ENCODE measurements at places on chromosomes 4 and X.

DNA sequence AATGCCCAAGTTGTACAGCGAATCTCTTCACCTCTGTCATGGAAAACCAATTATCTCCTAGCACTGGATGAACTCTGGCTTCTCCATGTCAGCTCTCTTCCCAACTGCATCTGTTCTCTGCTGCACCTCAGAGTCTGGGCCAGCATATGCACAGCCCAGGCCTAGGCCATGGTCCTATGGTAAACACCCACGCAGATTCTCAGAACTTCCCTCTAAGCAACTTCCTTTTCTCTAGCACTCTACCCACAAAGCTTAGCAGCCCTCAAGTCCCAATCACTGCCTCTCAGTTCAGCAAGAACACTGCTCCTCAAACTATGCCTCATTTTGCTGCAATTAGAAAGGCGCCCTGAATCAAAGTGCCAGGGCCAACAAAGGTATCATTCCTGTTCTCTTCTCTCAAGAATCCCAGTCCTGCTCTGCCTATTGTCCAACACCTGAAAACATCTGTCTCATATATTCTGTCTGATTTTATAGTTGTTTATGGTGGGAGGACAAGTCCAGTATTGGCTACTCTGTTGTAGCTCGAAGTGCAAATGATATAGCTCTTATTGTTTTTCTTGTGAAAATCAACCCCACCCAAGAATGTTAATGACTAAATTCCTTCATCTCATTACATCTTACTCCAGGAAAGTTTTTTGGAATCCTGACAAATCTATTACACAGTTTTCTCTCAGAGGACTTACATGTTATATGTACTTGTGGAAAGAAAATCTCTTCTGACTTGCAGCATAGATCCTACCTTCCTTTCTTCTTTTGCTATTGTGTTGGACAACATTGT is 85.4 kb downstream of the DCHS2 start:
- DNase-seq: no peak

- DNase-seq: no peak
These were observed 26.7 kb upstream of the GUCY1A1 start for GRCh38 chr4:155639704-155640523.

- DNase-seq: no peak
These were observed 3.7 kb upstream of the SPARCL1 start for GRCh38 chr4:87532907-87533306.

- DNase-seq: no peak
These were observed 8.8 kb downstream of the FNIP2 start for GRCh38 chr4:158777423-158778155.

DNA sequence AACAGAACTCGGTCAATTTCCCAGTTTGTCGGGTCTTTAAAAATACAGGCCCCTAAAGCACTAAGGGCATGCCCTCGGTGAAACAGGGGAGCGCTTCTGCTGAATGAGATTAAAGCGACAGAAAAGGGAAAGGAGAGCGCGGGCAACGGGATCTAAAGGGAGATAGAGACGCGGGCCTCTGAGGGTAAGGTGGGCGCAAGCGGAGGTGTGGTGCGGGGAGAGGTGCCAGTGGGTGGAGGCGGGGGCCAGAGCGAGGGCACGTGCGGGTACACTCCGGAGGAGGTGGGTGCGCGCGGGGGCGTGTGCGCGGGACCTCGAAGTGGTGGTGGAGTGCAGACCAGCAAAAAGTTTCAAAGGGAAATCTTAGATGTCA is 787 bp upstream of the TET2 start:
- DNase-seq: peak; percentile 7

DNA sequence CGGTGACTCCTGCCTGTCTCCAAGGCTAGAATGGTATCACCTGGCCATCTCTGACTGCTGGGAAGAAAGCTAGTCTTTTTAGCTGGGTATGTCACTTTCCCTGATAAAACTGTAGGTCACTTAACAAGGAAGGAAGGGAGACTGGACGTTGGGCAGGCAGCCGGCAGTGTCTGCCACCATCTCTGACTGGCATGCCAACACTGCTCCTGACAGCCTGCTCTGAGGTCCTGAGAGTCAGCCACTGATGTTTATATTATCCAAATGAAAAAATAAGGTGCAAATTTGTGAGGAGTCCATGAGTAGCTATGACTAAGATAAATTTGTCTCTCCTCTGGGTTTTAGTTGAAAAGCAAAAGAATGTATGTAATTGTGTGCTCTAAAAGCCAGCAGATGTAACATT is 77.2 kb downstream of the SNX25 start:
- DNase-seq: no peak

DNA sequence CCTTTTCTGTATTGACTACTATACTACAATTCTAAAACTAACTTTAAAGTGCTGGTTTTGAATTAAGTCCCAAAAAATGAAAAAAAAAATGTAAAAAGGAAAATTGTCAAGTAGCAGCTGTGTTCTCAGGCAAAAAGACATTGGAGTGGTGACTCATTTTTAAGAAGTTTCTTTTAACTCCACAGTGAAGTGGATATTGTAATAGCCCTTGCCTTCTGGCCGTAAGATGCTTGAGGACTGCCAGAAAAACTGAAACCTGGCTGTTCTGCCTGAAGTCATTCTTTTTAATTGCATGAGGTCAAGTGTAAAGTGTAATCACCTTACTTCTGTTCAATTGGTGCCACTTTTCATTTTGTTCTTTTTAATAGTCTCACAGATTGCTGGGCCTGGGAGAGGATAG is 28.9 kb downstream of the SPANXD start:
- DNase-seq: no peak

DNA sequence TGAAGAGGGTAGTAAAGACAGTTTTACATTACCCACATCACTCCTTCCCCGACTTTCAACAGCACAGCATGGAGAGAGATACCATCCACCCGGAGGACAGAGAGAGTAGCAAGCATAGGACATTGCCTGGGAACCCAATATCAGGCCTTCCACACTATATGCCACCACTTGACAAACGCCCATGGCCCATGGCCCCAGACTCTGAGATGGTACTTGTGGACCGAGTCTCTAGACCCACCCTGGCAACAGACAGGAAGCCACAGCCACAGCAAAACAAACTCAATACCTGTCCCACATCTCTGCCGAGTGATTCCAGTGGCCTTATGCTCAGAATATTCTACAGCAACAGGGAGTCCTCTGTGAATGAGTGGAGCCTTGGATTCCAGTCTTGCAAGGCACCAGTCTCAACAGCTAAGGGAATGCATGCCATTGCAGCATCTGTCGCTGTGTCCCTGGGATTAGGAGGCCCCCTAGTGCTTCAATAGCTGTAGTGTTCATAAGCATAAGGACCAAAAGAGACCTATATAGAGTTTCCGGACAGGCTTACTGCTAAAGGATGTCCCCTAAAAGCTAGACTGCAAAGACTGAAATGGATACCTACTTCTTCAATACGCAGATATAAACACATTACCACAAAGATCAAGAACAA is 14.7 kb upstream of the CT55 start:
- peak; percentile 24 for DNase-seq

GRCh38 chr4:164571593-164572390 is 182.1 kb upstream of the SMIM31 start:
- DNase-seq: no peak

DNA sequence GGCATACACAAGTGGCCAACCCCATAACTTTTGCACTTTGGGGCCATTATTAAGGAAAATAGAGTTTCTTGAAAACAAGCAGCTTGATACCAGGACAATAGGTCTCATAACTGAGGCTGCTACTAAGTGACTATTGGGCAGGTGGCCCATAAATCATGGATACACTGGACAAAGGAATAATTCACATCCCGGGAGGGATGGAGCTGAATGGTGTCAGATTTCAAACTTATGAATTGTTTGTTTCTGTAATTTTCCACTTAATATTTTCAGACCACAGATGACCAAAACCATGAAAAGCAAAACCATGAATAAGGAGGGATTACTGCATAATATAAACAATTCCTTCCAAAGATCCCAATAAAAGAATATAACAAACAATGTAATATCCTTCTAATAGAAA is 114.4 kb downstream of the WDFY3 start:
- no peak for DNase-seq

DNA sequence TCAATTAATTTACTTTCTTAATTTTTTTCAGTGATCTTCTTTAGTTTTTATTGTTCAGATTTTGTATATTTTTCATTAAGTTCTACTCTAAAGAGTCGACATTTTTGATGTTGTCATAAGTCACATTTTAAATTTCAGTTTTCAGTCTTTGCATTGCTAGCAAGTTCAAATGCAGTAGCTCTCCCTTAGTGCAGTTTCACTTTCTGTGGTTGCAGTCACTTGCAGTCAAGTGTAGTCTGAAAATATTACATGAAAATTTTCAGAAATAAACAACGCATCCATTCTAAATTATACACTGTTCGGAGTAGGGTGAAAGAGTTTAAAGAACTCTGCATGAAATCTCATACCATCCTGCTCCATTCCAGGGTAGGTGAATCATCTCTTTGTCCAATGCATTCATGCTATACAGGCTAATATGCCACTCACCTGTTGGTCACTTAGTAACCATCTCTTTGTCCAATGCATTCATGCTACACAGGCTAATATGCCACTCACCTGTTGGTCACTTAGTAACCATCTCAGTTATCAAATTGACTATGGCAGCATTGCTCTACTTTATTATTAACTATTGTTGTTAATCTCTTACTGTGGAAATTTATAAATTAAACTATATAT is 356.9 kb downstream of the STPG2 start:
- no peak for DNase-seq

DNA sequence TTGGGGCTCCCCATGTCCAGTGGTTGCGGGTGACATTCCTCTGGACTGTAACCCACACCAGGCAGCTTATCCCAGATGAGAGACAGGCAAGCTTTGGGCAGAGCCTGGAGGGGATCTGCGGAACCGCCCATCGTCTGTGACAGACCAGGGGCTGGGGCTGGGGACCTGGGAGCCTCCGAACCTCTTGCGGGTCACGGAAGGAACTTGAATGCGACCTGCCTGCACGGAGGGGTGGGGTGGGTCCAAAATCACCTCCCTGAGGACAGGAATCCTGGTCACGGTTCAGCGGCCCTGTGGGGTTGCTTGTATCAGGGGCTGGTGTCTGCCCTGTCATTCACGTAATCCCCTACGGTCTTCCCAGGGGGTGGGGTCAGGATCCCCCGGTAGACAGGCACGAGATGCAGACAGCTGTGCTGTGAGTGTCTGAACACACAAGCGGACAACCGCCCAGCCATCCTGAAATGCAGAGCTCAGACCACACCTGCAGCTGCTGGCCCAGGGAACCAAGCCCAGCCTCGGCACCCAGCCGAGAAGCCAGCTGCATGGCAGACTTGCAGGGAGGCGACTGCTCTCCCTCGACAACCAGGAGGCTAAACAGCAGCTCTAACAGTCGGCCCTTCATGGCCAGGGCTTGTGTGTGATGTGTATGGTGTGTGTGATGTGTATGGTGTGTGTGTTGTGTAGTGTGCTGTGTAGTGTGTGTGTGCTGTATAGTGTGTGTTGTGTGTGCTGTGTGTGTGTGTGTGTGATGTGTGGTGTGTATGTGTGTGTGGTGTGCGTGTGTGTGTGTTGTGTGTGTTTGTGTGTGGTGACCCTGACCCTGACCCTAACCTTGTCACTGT is 105.9 kb upstream of the ADRA2C start:
- DNase-seq: no peak

- no peak for DNase-seq
These were observed 106.7 kb upstream of the PRKX start for GRCh38 chrX:3820167-3820566.

- no peak for DNase-seq
These were observed 87.2 kb upstream of the MCF2 start for GRCh38 chrX:139795196-139795595.

GRCh38 chr4:161172396-161173026 is 991.3 kb downstream of the FSTL5 start:
- DNase-seq: no peak

GRCh38 chr4:26613237-26613636 is 29.4 kb downstream of the TBC1D19 start:
- no peak for DNase-seq

All from T-cell (primary cell).